ENCODE measurements at places on chromosomes 11 and 22. TPM values are rescaled to one million over a fixed set of nuclear protein-coding genes. Genes with fewer than 3 reads are reported as not detected.

Gene SCGB1C1
- not detected for total RNA-seq

Gene MS4A15
- not detected for total RNA-seq

DNA sequence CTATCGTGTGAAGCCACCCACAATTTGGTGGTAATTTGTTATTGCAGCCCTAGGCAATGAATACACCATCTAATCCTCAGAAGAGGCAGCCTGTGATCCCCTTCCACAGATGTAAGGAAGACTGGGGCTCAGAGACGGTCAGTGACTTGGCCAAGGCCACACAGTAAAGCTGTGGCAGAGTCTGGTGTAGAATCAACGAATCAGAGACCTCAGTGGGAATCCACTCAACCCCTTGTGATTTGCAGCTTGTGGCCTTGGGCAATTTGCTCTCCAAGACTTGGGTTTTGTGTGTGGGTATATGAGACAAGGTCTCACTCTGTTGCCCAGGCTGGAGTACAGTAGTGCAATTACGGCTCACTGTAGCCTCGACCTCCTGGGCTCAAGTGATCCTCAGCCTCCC lies 1.9 kb downstream of the LGALS2 start:
- H3K27me3 ChIP-seq: no peaks in the 10 kb centered on the region
- H3K4me3 ChIP-seq: no peak overlapping the region
- no peaks in the 10 kb centered on the region for H3K4me1 ChIP-seq
- H3K36me3 ChIP-seq: no peaks in the 10 kb centered on the region

DNA sequence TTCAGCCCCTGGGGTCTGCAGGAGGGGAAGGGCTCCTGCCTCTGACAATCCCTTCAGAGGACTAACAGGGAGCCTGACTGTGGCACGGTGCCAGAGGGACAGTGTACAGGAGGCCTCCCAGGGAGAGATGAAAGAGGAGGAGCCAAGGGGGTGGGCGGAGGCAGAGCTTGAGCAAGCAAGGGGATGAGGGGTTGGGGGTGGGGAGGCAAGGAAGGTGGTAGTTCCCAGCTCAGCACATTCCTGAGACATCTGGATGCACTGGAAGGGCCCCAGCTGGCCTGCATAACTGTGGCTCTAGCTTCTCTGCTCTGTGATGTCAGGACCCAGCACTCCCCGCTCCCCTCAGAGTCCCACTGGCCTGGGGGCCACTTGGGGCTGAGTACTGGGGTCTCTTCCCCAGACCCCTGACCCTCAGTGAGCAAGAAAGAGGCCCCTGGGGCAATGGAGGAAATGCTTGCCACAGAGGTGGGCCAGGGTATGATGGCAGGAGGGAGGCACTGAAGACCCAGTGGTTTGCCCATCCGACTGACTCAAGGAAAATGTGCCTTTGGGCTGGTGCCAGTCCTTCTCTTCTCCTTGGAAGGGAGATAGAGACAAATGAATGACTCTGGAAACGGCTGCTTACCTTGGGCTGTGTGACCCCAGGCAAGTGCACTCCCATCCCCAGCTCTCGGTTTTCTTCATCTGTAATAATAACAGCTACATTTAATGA lies 13.3 kb downstream of the CREB3L1 start:
- peak overlapping the region; percentile 67 for H3K27ac ChIP-seq
- H3K27me3 ChIP-seq: no peaks in the 10 kb centered on the region
- peaks cover 12% of the 10 kb centered on the region for H3K4me1 ChIP-seq
- peak; percentile 96 for DNase-seq
- no peak overlapping the region for H3K4me3 ChIP-seq

DNA sequence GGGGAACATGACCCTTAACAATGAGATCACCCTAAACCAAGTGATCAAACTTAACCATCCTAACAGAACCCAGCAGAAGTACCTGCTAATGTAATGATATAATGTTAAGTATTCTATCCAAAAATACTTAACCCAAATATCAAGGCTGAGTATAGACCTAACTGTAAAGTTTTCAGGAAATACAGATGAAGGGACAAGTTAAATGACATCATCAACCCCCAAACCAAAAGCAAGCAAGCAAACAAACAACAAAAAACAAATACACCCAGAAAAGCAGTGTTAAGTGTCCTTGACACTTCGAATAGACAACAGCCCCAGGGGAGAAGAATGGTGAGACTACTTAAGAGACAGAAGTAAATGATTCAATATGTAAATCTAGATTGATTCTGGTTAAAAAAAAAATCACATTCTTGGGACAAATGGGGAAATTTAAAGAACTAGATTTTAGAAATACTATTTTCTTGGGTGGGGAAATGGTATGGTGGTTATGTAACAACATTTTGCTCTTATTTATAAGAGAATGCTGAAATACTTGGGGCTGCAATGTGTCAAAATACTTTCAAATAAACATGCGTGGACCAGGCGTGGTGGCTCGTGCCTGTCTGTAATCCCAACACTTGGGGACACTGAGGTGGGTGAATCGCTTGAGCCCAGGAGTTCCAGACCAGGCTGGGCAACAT lies 2.5 kb downstream of the CSTF3 start:
- no peaks in the 10 kb centered on the region for H3K4me1 ChIP-seq
- DNase-seq: no peak
- H3K4me3 ChIP-seq: no peak overlapping the region
- no peaks in the 10 kb centered on the region for H3K27me3 ChIP-seq
- no peak overlapping the region for H3K27ac ChIP-seq
- no peaks in the 10 kb centered on the region for H3K36me3 ChIP-seq

DNA sequence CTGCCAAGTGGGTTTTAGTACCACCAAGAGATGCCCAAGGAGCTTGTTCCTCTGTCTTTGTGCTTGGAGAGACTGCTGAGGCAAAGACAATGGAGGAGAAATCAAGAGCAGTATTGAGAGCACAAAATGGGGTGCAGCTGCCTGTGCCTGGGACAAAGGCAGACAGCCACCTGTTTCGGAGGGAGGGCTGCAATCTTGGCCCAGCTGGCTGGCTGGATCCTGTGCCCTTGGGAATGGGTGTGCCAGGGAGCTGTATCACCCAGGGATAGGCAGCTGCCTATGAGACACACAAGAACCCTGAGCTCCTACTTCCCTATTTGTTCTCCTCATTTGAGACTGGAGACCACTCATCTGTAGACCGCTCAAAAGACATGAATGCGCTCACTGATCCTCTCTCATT lies 23.3 kb upstream of the CHRM4 start:
- DNase-seq: no peak
- H3K27ac ChIP-seq: no peak overlapping the region
- H3K4me3 ChIP-seq: no peak overlapping the region
- no peaks in the 10 kb centered on the region for H3K36me3 ChIP-seq
- no peaks in the 10 kb centered on the region for H3K4me1 ChIP-seq

GRCh38 chr11:19972651-19973050 lies 187.6 kb downstream of the DBX1 start:
- no peaks in the 10 kb centered on the region for H3K36me3 ChIP-seq
- no peak overlapping the region for H3K4me3 ChIP-seq
- H3K27ac ChIP-seq: no peak overlapping the region
- no peak for DNase-seq
- no peaks in the 10 kb centered on the region for H3K27me3 ChIP-seq
- H3K4me1 ChIP-seq: no peaks in the 10 kb centered on the region
